ENCODE measurements at places on chromosomes 12 and 14. TPM values are rescaled to one million over a fixed set of nuclear protein-coding genes. Genes with fewer than 3 reads are reported as not detected.

SLC10A1 gene
- total RNA-seq, result not detected

RD3L gene
- not detected for total RNA-seq

MTRFR gene
- total RNA-seq, result 14.2 TPM

NTF3 gene
- total RNA-seq, result 1.7 TPM

DCN gene
- total RNA-seq, result 71.4 TPM

LPAR5 gene
- not detected for total RNA-seq

PLEKHH1 gene
- total RNA-seq, result 0.97 TPM

ETFBKMT gene
- total RNA-seq, result 0.53 TPM

KRT79 gene
- 1.1 TPM for total RNA-seq

C12orf54 gene
- total RNA-seq, result not detected

P2RX2 gene
- total RNA-seq, result not detected

IL23A gene
- not detected for total RNA-seq

BBOF1 gene
- total RNA-seq, result 10.2 TPM

CCDC175 gene
- not detected for total RNA-seq

TEAD4 gene
- 51.2 TPM for total RNA-seq

DPPA3 gene
- total RNA-seq, result not detected

KIF5A gene
- total RNA-seq, result 2.8 TPM

DPY19L2 gene
- 7.0 TPM for total RNA-seq

NR2C1 gene
- 37.9 TPM for total RNA-seq
